ENCODE measurements at places on chromosomes 3 and 15. TPM values are rescaled to one million over a fixed set of nuclear protein-coding genes. Genes with fewer than 3 reads are reported as not detected.

The C3orf22 gene
- not detected for total RNA-seq

The SIDT1 gene
- total RNA-seq, result 0.23 TPM

- H3K4me1 ChIP-seq, result peaks cover 7% of the 10 kb centered on the region
- H3K4me3 ChIP-seq, result no peak overlapping the region
- H3K36me3 ChIP-seq, result no peaks in the 10 kb centered on the region
- no peak overlapping the region for H3K27ac ChIP-seq
- H3K27me3 ChIP-seq, result no peaks in the 10 kb centered on the region
- DNase-seq, result no peak
Observed at GRCh38 chr3:113597596-113598354, 65.4 kb downstream of the SIDT1 start.

The ADCY5 gene
- 2.2 TPM for total RNA-seq

DNA sequence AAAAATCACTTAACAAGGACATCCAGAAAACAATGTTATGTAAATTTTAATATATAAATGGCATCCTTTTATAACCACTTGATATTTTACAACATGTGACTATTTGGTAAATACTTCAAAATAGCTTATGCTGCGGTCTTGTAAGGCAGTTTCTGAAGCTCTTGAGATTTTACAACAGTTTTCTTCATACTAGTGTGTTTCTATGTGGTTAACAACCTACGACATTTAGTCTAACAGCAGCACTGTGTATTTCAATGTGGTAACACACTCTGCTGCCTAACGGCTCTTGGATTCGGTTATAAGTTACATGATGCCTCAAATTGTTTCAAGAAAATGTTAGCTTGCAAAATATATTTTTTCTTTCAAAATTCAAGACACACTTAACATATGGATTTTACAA, 12.9 kb upstream of the MELTF start:
- H3K4me3 ChIP-seq, result no peak overlapping the region
- H3K27me3 ChIP-seq, result no peaks in the 10 kb centered on the region
- no peaks in the 10 kb centered on the region for H3K4me1 ChIP-seq
- peaks cover 8% of the 10 kb centered on the region for H3K36me3 ChIP-seq
- DNase-seq, result no peak
- H3K27ac ChIP-seq, result no peak overlapping the region

The NLGN1 gene
- total RNA-seq, result 20.0 TPM

The MAP1A gene
- 24.3 TPM for total RNA-seq

DNA sequence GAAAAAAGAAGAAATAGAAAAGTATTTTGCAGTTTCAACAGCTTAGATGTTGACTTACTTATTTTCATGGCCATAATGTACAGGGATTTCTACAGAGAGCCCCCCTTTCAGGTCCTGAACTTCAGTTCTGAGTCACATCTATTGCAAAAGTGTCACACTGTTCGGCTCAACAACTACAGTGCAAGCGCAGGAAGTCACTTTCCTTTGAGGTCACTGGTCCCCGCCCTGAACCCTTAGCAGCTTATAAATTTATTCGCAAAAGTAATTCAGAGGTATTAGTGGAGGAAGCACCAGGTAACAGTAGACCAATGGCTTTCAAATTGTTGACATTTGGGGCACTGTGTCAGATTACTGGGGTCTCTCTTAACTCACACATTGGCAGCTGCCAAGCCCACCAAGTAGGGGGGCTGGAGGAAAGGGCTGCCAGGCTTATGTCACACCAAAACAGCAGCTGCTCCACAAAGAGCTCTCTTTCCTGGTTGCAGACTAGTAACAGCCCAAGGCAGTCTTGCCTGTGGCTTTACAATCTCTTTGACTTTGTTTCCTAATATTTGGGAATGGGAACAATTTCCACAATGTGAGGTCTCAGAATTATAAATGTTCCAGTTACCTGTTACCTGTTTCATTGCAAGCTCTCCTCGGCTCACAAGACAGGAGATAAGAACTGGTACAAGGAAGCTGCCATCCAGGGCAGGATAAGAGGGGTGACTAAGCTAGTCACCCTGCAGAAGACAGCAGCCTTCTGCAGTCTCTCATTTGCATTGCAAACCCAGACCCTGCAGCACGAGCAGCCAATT, 130.2 kb upstream of the STRIT1 start:
- H3K4me3 ChIP-seq, result no peak overlapping the region
- H3K36me3 ChIP-seq, result peaks cover 3% of the 10 kb centered on the region
- H3K27ac ChIP-seq, result no peak overlapping the region
- no peak for DNase-seq

GRCh38 chr3:31173118-31173718, 278.8 kb upstream of the GADL1 start:
- H3K27me3 ChIP-seq, result no peaks in the 10 kb centered on the region
- H3K36me3 ChIP-seq, result no peaks in the 10 kb centered on the region
- H3K4me1 ChIP-seq, result no peaks in the 10 kb centered on the region

DNA sequence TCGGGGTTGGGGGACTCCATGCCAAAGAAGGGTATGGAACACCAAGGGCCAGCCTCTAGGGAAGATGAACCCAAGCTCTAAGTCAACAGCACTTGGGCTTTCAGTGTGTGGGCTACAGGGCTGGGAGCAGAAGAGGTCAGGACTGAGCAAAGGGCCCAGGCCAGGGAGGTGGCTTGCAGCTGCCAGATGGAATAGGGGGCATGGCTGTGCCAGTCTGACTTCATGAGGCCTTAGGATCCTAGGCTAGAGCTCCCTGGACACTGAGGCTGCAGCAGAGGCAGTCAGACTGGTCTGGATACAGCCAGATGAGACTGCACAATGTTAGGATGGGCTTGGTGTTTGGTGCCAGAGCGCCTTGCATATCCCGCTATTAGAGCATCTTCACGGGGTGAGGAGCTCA, 3.8 kb downstream of the RASGRF1 start:
- H3K4me1 ChIP-seq, result peaks cover 9% of the 10 kb centered on the region
- H3K36me3 ChIP-seq, result no peaks in the 10 kb centered on the region
- no peak for DNase-seq
- H3K27me3 ChIP-seq, result peaks cover 99% of the 10 kb centered on the region
- H3K27ac ChIP-seq, result no peak overlapping the region
- no peak overlapping the region for H3K4me3 ChIP-seq

DNA sequence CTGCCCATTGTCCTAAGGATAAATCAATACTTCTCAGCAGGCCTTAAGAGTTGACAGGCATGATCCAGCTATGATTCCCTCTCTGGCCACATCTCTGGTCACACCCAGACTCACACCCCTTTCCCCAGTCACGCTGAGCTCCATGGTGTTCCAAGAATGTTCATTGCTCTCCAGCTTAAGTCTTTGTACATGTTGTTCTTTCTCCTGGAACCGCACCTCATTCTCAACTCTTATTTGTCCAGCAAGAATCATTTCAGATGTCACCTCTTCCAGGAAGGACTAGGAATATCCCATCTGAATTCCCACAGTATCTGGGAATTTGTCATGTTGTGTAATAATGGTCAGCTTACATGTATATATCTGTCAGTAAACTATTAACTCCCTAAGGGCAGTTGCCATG, 118.3 kb upstream of the GALNT15 start:
- no peaks in the 10 kb centered on the region for H3K36me3 ChIP-seq
- H3K27me3 ChIP-seq, result no peaks in the 10 kb centered on the region
- peaks cover 17% of the 10 kb centered on the region for H3K4me1 ChIP-seq
- H3K4me3 ChIP-seq, result no peak overlapping the region

The HMCES gene
- 61.2 TPM for total RNA-seq

- no peaks in the 10 kb centered on the region for H3K36me3 ChIP-seq
- DNase-seq, result no peak
Observed at GRCh38 chr3:184602372-184603150, 41.0 kb downstream of the EPHB3 start.

DNA sequence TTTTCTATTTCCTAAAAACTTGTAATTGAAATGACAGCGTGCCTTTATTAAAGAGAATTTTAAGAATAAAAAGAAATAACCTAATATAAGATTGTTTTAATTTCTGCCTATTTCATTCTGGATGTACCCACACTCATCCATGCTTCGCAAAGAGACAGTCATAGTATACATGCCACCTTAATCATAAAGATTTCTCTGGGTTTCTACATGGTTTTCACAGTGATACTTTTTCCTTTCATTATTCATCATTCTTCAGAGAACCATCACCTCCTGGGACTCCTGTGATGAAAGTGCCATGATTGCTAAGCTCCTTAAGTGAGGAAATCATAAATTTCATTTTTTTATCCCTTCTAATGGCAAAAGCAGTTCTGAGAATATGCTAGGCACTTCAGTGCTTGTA, 4.3 kb upstream of the CCR8 start:
- no peaks in the 10 kb centered on the region for H3K4me1 ChIP-seq
- no peak for DNase-seq
- H3K36me3 ChIP-seq, result no peaks in the 10 kb centered on the region
- H3K4me3 ChIP-seq, result no peak overlapping the region
- no peak overlapping the region for H3K27ac ChIP-seq

DNA sequence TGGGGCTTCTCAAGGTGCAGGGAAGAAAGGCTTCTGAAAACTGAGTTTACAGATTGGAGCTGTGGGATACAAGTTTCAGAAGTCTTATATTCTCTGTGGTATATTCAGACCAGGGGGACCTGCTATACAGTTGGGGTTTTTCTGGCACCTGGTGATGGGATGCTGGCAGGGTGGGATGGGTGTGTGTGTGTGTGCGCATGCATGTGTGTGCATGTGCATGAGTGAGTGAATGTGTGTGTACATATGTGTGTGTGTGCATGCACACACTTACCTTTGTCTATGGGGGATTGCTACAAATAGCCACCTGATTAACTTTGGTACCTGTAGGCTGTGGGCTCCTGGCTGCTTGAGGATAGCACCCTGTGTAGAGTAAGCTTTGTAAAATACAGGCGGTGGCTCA, 131.4 kb downstream of the PDCD6IP start:
- H3K4me1 ChIP-seq, result no peaks in the 10 kb centered on the region
- DNase-seq, result no peak
- peaks cover 2% of the 10 kb centered on the region for H3K36me3 ChIP-seq
- H3K4me3 ChIP-seq, result no peak overlapping the region

- H3K27ac ChIP-seq, result no peak overlapping the region
- no peak for DNase-seq
- H3K4me1 ChIP-seq, result no peaks in the 10 kb centered on the region
- H3K4me3 ChIP-seq, result no peak overlapping the region
- no peaks in the 10 kb centered on the region for H3K27me3 ChIP-seq
Observed at GRCh38 chr3:179309225-179310078, 13.4 kb upstream of the ZNF639 start.

GRCh38 chr3:43796041-43796596, 105.4 kb downstream of the ABHD5 start:
- H3K4me3 ChIP-seq, result no peak overlapping the region
- no peaks in the 10 kb centered on the region for H3K36me3 ChIP-seq
- no peak overlapping the region for H3K27ac ChIP-seq
- no peaks in the 10 kb centered on the region for H3K4me1 ChIP-seq
- H3K27me3 ChIP-seq, result peaks cover 7% of the 10 kb centered on the region
- no peak for DNase-seq

- no peak for DNase-seq
- no peak overlapping the region for H3K27ac ChIP-seq
- H3K27me3 ChIP-seq, result no peaks in the 10 kb centered on the region
Observed at GRCh38 chr3:161838021-161838420, 341.4 kb downstream of the OTOL1 start.

The CHRNA5 gene
- 23.6 TPM for total RNA-seq

DNA sequence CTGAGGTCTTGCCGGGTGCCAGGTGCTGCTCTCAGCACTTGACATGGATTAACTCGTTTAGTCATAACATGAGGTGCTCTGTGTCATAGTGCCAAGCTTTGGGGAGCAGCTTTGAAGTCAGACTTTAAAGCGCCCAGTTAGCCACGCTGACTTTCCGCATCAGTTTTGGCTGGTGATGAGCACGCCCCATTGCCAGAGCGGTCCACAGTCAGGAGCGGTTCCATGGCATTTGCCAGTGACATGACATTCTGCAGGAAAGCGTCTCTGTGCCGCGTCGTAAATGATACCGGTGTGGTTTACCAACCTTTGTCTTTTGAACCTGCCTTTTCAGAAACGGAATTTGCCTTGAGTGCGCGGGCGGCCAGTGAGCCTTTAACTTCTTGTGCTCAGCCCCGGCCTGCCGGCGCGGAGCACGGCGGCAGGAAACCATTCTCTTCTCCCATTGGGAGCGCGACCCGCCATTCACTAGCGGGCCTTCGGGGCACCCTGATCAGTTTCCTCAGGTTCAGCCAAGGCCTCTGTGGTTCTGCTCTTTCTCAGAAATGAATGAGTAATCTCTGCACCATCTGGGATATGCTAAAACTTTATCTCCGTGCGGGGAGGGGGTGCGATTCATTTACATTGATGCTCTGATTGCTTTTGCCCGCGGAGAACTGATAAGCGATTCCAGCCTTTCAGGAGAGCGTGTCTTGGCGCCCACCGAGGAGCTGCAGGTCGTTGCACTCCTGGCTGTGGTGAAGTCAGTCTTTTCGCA, 1.7 kb upstream of the SLC2A2 start:
- no peaks in the 10 kb centered on the region for H3K4me1 ChIP-seq
- H3K36me3 ChIP-seq, result no peaks in the 10 kb centered on the region
- no peak overlapping the region for H3K27ac ChIP-seq
- H3K27me3 ChIP-seq, result no peaks in the 10 kb centered on the region
- no peak for DNase-seq
- no peak overlapping the region for H3K4me3 ChIP-seq

DNA sequence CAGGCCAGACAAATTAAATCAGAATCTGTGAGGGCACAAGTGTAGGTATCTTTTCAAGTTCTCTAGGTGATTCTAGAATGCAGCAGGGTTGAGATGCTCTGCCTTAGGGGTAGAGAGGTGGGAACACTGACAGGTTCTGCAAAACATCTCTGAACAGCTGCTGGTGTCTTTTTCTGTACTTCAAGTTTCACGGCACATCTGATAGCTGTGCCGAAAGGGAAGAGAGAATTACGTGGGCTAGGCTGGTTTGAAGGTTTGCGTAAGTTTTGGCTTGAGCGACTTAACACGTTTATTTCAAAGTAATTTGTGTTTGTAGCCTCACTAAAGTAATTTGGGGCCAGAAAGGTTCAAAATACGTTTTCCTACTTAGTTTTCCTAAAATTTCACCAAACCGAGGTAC, 22.5 kb downstream of the PXK start:
- no peak overlapping the region for H3K4me3 ChIP-seq
- no peaks in the 10 kb centered on the region for H3K36me3 ChIP-seq
- peaks cover 3% of the 10 kb centered on the region for H3K27me3 ChIP-seq
- DNase-seq, result no peak
- no peak overlapping the region for H3K27ac ChIP-seq

DNA sequence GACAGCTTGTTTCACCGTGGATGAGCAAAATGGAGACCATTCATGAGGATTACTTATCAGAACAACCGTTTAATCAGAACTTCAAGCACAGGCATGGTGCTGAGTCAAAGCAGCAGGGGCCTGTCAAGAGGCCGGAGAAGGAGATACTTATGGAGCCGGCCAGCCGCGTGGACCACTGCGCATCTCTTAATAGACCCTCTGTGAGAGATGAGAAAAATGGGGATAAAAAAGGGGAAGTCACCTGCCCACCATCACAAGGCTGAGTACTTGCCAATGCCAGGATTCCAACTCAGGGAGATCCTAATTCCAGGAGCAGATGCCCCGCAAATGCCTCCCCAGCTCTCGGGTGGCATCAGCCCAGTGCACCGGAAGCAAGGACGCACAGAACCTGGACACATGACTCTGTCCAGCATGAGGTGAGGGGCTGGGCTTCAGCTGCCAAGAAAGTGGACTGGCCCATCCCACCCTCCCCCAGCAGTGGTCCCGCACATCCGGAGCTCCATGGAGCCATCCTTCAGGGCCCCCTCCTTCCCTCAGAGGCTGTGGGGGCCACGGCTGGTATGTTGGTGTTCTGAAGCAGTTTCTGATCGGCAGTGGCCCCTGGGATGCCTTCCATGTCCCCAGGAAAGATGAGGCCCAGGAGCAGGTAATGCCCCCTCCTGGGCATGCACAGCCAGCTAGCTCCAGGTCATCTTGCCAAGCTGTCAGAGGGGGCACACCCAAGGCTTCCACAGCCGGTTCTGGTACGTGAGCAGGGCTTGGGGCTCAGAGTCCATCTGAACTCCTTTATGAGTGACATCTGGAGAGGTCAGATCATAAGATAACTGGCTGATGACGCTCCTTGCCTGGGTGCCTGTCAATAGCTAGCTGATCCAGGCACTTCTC, 143.8 kb downstream of the ATP10A start:
- peaks cover 20% of the 10 kb centered on the region for H3K4me1 ChIP-seq
- no peak overlapping the region for H3K4me3 ChIP-seq
- peak overlapping the region; percentile 43 for H3K27ac ChIP-seq
- H3K27me3 ChIP-seq, result no peaks in the 10 kb centered on the region
